ENCODE measurements at places on chromosomes 7 and 10. TPM values are rescaled to one million over a fixed set of nuclear protein-coding genes. Genes with fewer than 3 reads are reported as not detected.

DNA sequence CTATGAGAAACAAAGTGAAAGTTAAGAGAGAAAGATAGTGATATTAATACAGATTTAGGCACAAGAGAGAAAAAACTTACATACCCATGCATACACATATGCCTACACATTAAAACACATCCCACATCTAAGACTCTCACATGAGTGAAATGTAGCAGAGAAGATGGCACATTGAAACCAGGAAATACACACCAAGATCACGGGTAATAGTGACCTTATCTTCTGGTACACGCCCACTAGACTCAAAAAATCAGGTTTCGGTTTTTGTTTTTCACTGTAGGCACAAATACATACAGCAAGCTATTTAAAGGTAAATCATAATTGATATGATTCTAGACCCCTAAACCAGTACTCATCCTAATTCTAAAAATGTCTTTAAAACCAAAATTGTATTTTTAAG, 225.2 kb upstream of the TAC1 start:
- H3K4me3 ChIP-seq, result no peak overlapping the region
- no peak overlapping the region for H3K27ac ChIP-seq
- H3K36me3 ChIP-seq, result no peaks in the 10 kb centered on the region
- DNase-seq, result no peak

DNA sequence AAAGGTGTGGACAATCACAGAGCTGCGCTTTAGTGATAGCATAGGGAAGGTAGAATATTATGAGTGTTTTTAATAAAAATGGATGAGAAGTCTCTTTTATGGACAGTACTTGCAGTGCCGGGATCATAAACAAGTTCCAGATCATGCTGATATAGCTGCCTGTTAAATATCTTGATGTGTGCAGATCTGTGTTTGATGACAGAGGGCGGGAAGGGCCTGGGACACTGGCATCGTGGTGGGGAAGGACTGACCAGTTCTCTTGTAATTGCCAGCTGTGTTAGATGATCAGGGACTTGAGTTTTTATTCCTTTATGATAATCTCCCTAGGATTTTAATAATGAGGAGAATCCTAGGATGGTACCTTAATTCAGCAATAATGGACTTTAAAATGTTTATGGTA, 14.6 kb downstream of the SND1 start:
- no peak for DNase-seq
- no peaks in the 10 kb centered on the region for H3K27me3 ChIP-seq
- H3K4me3 ChIP-seq, result no peak overlapping the region
- H3K36me3 ChIP-seq, result no peaks in the 10 kb centered on the region
- H3K4me1 ChIP-seq, result no peaks in the 10 kb centered on the region

DNA sequence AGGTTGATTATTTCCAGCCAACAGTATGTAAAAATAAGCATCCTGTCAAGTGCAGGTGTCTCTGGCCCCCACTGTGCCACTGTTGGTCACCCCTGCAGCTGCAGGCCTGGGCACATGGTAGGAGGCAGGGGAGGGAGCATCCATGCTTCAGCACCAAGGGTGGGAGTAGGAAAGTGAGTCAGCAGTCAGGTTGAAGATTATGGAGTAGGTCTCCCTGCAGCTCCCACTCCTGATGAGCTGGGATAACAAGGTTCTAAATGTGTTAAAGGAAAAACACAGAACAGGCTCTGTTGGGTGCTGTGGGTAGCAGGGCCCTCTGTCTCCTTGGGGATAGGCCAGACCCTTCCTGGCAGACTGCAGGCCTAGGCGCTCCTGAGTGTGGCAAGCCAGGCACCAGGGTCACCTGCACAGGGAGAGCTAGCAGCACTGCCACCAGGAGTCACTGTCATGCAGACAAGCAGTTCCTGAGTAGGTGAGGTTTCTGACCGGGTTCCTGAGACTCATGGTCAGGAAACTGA, 59.3 kb downstream of the NUDCD3 start:
- H3K27ac ChIP-seq, result no peak overlapping the region
- no peaks in the 10 kb centered on the region for H3K27me3 ChIP-seq
- no peaks in the 10 kb centered on the region for H3K4me1 ChIP-seq
- DNase-seq, result no peak

- peaks cover 6% of the 10 kb centered on the region for H3K4me1 ChIP-seq
- H3K4me3 ChIP-seq, result no peak overlapping the region
- H3K27ac ChIP-seq, result no peak overlapping the region
- DNase-seq, result no peak
These were observed 5.5 kb downstream of the ZNF503 start for GRCh38 chr10:75395932-75396630.

GRCh38 chr10:107230887-107231286, 66.4 kb upstream of the SORCS1 start:
- no peaks in the 10 kb centered on the region for H3K36me3 ChIP-seq
- no peak overlapping the region for H3K4me3 ChIP-seq
- DNase-seq, result peak; percentile 11
- peaks cover 25% of the 10 kb centered on the region for H3K4me1 ChIP-seq
- no peaks in the 10 kb centered on the region for H3K27me3 ChIP-seq

- no peak overlapping the region for H3K4me3 ChIP-seq
- H3K36me3 ChIP-seq, result no peaks in the 10 kb centered on the region
- no peak for DNase-seq
These were observed 155.0 kb downstream of the PTPRN2 start for GRCh38 chr7:158432369-158433341.

- no peak for DNase-seq
- H3K27me3 ChIP-seq, result peaks cover 83% of the 10 kb centered on the region
- no peaks in the 10 kb centered on the region for H3K36me3 ChIP-seq
- no peak overlapping the region for H3K27ac ChIP-seq
These were observed 133.1 kb downstream of the ADARB2 start for GRCh38 chr10:1604246-1604645.

GRCh38 chr7:89695241-89695640, 459.0 kb upstream of the STEAP1 start:
- no peak overlapping the region for H3K4me3 ChIP-seq
- DNase-seq, result no peak
- H3K36me3 ChIP-seq, result no peaks in the 10 kb centered on the region
- no peaks in the 10 kb centered on the region for H3K4me1 ChIP-seq
- no peaks in the 10 kb centered on the region for H3K27me3 ChIP-seq

DNA sequence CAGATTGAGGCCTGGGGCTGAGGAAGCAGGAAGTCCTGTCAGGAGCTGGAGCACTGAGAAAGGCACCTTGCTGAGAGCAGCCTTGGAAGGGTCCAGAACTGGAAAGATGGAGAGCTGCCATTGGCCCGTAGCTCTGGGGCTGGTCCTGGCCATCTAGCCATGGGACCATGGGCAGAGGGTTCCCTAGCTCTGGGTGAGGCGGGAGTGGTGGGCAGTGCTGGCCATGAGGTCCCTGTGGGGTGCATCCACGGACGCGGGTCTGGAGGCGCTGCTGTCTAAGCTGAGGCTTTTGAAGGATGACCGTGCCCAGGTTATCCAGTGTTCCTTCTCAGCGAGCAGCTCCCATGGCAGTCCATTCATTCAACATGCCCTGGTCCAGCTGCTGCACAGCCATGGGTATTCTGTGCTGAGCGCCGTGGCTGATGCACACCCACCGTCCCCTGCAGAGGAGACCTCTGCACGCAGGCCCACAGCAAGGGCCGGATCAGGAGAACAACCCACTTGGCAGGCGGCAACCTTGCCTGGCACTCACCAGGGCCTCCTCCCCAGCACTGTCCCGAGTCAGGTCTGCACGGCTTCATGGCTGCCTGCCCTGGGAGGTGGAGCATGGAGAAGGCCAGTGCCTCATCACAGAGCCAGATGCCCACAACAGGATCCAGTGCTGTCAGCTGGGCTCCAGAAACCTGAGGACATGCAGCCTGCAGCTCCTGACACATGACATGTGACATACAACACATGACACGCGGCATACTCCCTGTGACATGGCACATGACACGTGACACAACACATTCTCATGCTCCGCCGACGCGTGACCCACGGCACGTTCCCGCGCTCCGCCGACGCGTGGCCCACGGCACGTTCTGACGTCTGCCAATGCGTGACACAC, 121.9 kb downstream of the INPP5A start:
- no peaks in the 10 kb centered on the region for H3K27me3 ChIP-seq
- no peak for DNase-seq
- H3K4me1 ChIP-seq, result no peaks in the 10 kb centered on the region
- no peak overlapping the region for H3K27ac ChIP-seq
- no peaks in the 10 kb centered on the region for H3K36me3 ChIP-seq
- no peak overlapping the region for H3K4me3 ChIP-seq

Gene TCERG1L
- total RNA-seq, result 16.3 TPM

Gene PLCE1
- total RNA-seq, result 0.26 TPM

Gene HACD1
- 14.1 TPM for total RNA-seq
